CD4-positive, alpha-beta memory T cell (primary cell): ENCODE measurements at places on chromosomes 11 and 22. TPM values are rescaled to one million over a fixed set of nuclear protein-coding genes. Genes with fewer than 3 reads are reported as not detected.

GRCh38 chr11:34234086-34234740, 123.6 kb downstream of the ABTB2 start:
- no peaks in the 10 kb centered on the region for H3K36me3 ChIP-seq
- DNase-seq, result peak; percentile 56
- no peak overlapping the region for H3K4me3 ChIP-seq
- H3K4me1 ChIP-seq, result peaks cover 22% of the 10 kb centered on the region
- H3K27me3 ChIP-seq, result no peaks in the 10 kb centered on the region

- no peaks in the 10 kb centered on the region for H3K27me3 ChIP-seq
- no peaks in the 10 kb centered on the region for H3K36me3 ChIP-seq
- H3K4me1 ChIP-seq, result peaks cover 60% of the 10 kb centered on the region
- no peak overlapping the region for H3K27ac ChIP-seq
- DNase-seq, result no peak
Observed at GRCh38 chr11:95228081-95228749, 2.8 kb downstream of the SESN3 start.

GRCh38 chr11:91840640-91841240, 383.9 kb upstream of the FAT3 start:
- no peaks in the 10 kb centered on the region for H3K4me1 ChIP-seq
- no peak overlapping the region for H3K4me3 ChIP-seq
- H3K27me3 ChIP-seq, result no peaks in the 10 kb centered on the region
- DNase-seq, result no peak

DNA sequence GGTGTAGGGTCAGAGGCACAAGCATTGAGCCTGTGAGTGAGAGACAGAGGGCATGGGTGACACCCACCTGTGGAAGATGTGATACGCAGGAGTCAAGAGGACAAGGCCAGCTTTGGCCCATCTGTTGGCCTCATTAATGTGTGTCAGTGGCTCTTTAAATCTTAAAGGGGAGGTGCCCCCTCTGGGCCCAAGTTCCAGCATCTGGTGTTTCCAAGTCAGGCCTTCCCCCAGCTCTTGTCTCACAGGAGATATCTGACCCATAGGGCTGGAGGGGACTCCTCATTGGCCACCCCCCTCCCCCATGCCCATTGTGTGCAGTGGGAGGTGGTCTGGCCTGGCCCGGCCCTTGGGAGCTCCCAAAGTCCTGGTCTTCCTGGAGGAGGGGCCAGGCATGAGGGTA, 8.9 kb downstream of the KCNK7 start:
- no peak overlapping the region for H3K4me3 ChIP-seq
- H3K27ac ChIP-seq, result no peak overlapping the region
- peaks cover 17% of the 10 kb centered on the region for H3K4me1 ChIP-seq
- no peaks in the 10 kb centered on the region for H3K27me3 ChIP-seq
- H3K36me3 ChIP-seq, result peaks cover 45% of the 10 kb centered on the region

DNA sequence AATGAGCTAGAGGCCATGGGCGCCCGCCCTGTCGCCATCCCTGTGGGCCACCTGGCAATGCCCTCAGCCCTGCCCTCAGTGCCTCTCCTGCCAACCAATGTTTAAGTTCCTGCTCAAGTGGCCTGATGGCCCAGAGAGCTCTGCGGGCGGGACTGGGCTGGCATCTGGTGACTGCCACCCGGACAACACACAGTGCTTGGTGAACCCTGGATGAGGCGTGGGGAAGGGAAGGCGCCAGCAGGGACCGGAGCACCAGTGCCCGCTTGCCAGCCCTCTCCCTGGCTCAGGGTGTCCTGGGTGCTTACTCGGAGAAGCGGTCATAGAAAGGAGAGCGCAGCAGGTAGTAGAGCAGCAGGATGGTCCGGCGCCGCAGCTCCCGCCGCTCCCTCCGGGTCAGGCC, 4.2 kb downstream of the PEX16 start:
- no peaks in the 10 kb centered on the region for H3K27me3 ChIP-seq
- no peak for DNase-seq
- H3K4me3 ChIP-seq, result no peak overlapping the region

- no peak for DNase-seq
- H3K27me3 ChIP-seq, result no peaks in the 10 kb centered on the region
Observed at GRCh38 chr11:123184531-123184930, 10.5 kb downstream of the CLMP start.

DNA sequence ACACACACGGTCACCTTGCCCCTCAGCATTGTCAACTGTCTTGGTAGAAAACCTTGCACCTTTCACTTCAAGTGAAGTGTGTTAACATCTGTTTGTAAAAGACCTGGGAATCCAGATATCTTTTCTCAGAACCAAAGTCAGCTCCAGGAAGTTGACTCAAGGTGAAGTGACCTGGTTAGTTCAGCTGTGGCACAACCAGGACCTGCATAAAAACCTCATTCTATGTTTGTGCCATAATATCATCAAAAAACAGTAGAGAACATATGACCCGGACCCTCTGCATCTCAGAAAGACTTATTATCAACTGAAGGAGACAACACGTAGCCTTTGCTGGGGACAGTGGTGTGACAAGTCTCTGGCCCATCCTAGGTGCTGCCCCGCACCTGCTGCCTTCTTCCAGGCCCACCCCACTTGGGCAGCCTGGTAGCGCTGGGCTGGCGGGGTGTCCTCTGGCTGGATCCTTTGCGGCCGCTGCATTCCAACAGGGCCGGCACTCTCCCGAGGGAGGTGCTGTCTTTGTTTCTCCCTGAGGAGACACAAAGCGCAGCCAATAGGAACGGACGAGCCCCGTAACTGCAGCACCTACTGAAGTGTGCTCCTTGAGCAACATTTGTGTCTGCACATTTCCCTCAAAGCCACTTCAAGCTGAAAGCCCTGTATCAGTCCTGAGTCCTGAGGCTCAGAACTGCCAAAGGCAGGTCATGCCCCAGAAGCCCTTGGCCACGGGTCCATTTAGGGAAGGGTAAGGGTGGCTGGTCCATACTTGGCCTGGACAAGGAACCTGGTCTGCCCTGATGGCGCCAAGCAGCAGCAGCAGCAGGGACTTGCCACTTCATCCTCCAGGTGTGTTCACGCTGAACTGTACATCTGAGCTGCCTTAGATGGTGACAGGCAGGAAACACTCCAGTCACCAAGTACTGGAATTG, 25.2 kb downstream of the LRRC74B start:
- no peaks in the 10 kb centered on the region for H3K4me1 ChIP-seq
- H3K27me3 ChIP-seq, result no peaks in the 10 kb centered on the region
- DNase-seq, result no peak
- no peak overlapping the region for H3K4me3 ChIP-seq

- no peak overlapping the region for H3K4me3 ChIP-seq
- H3K27ac ChIP-seq, result no peak overlapping the region
- H3K4me1 ChIP-seq, result peaks cover 46% of the 10 kb centered on the region
- no peak for DNase-seq
- H3K36me3 ChIP-seq, result no peaks in the 10 kb centered on the region
Observed at GRCh38 chr11:69300120-69301060, 6.4 kb downstream of the MYEOV start.

DNA sequence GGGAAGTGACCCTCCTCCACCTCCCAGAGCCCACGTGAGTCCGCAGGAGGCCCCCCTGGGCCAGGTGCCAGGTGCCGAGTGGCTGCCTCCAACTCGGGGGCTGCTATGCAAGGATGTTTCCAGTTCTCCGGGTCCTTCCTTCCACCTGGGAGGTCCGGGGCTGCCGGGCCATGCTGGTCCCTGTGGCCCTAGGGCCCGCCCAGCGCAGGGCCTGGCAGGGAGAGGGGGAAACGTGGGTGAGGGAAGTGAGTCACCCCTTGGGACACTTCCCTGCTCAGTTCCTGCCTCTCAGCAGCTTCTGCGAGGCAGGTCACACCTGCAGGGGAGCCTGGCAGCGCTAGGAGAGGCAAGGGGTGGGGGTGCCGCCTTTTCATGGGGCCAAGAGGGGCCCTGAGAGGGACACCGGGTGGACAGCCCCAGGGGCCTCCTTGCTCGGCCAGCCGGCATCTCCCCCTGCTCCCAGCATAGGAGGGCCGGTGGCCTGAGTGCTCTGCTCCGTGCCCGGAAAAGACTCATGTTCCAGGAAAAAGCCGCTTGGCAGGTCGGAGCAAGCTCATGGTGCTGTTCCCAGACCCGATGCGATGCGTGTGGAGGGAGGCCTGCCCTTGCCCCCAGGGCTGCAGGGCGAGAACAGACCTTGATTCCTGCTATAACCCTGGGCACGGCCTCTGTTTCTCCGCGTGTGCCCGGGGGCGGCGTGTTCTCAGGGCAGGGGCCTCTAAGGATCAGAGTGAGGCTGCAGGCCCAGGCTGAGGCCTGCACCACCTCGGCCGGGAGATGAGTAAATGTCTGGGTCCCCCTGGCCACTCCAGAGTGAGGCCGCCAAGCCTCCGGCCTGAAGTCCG, 30.3 kb upstream of the WNT7B start:
- DNase-seq, result no peak
- no peak overlapping the region for H3K4me3 ChIP-seq
- H3K36me3 ChIP-seq, result no peaks in the 10 kb centered on the region
- no peak overlapping the region for H3K27ac ChIP-seq
- no peaks in the 10 kb centered on the region for H3K27me3 ChIP-seq

- no peak for DNase-seq
- no peak overlapping the region for H3K4me3 ChIP-seq
- no peaks in the 10 kb centered on the region for H3K36me3 ChIP-seq
- H3K27me3 ChIP-seq, result no peaks in the 10 kb centered on the region
- no peaks in the 10 kb centered on the region for H3K4me1 ChIP-seq
Observed at GRCh38 chr11:75547617-75548058, 14.4 kb upstream of the SERPINH1 start.

Gene CNIH2
- total RNA-seq, result 1.8 TPM
